T-cell (primary cell): ENCODE measurements at places on chromosomes 4 and X. TPM values are rescaled to one million over a fixed set of nuclear protein-coding genes. Genes with fewer than 3 reads are reported as not detected.

GRCh38 chrX:2325076-2325784 lies 175.5 kb downstream of the DHRSX start:
- peak; percentile 28 for DNase-seq
- H3K4me3 ChIP-seq: peak overlapping the region; percentile 77
- peak overlapping the region; percentile 38 for H3K27ac ChIP-seq
- H3K4me1 ChIP-seq: no peaks in the 10 kb centered on the region
- no peaks in the 10 kb centered on the region for H3K27me3 ChIP-seq

- no peak overlapping the region for H3K4me3 ChIP-seq
- no peaks in the 10 kb centered on the region for H3K36me3 ChIP-seq
- no peaks in the 10 kb centered on the region for H3K4me1 ChIP-seq
- no peaks in the 10 kb centered on the region for H3K27me3 ChIP-seq
- no peak overlapping the region for H3K27ac ChIP-seq
Measured at GRCh38 chrX:130836447-130836846, 66.6 kb downstream of the ENOX2 start.

GRCh38 chrX:136847874-136848273 lies 32.7 kb downstream of the RBMX start:
- peaks cover 4% of the 10 kb centered on the region for H3K36me3 ChIP-seq
- no peaks in the 10 kb centered on the region for H3K4me1 ChIP-seq
- H3K4me3 ChIP-seq: no peak overlapping the region
- no peak overlapping the region for H3K27ac ChIP-seq
- H3K27me3 ChIP-seq: no peaks in the 10 kb centered on the region
- no peak for DNase-seq

DNA sequence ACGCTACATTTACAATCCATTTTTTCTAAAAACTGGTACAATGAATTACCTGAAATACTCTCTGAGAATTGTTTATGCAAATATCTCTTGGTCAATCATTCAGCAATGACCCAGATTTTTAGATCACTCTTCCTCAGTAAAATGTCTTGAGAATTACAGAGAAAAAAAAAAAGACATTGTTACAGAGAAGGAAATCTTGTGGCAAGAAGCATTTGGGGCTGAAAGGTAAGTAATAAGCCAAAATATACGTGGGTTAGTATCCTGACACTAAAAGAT lies 19.6 kb upstream of the TET2 start:
- no peak overlapping the region for H3K27ac ChIP-seq
- no peaks in the 10 kb centered on the region for H3K4me1 ChIP-seq
- DNase-seq: no peak
- no peaks in the 10 kb centered on the region for H3K36me3 ChIP-seq

GRCh38 chr4:63708661-63709060 lies 700.6 kb downstream of the TECRL start:
- no peak overlapping the region for H3K27ac ChIP-seq
- no peak overlapping the region for H3K4me3 ChIP-seq
- H3K4me1 ChIP-seq: no peaks in the 10 kb centered on the region
- no peaks in the 10 kb centered on the region for H3K36me3 ChIP-seq
- no peaks in the 10 kb centered on the region for H3K27me3 ChIP-seq

- DNase-seq: no peak
- no peak overlapping the region for H3K27ac ChIP-seq
- H3K36me3 ChIP-seq: no peaks in the 10 kb centered on the region
- H3K27me3 ChIP-seq: no peaks in the 10 kb centered on the region
- H3K4me1 ChIP-seq: no peaks in the 10 kb centered on the region
Measured at GRCh38 chr4:135575041-135575440, 1373.5 kb upstream of the PABPC4L start.

GRCh38 chrX:44291468-44292092 lies 51.9 kb downstream of the EFHC2 start:
- no peak for DNase-seq
- H3K36me3 ChIP-seq: no peaks in the 10 kb centered on the region
- no peaks in the 10 kb centered on the region for H3K27me3 ChIP-seq

DNA sequence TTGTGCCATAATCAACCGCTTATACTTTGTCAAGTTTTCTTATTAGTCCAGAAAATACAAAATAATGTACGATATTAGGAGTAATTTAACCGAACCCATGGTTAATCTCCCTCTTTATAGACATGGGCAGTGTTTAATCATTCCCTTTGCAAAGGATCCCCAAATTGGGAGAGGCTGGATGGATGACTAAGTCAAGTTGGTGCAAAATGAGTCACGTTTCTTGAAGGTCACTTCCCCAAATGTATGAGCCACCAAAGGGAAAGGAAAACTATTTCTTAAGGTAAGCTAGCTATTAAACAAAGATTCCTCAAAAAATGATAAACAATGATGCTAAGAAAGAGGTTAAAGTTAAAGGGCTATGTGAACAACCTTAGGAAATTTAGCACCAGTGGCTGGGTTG lies 17.5 kb downstream of the MAML3 start:
- peaks cover 3% of the 10 kb centered on the region for H3K27me3 ChIP-seq
- DNase-seq: no peak
- H3K4me3 ChIP-seq: no peak overlapping the region
- H3K36me3 ChIP-seq: no peaks in the 10 kb centered on the region
- H3K27ac ChIP-seq: no peak overlapping the region
- H3K4me1 ChIP-seq: peaks cover 26% of the 10 kb centered on the region

DNA sequence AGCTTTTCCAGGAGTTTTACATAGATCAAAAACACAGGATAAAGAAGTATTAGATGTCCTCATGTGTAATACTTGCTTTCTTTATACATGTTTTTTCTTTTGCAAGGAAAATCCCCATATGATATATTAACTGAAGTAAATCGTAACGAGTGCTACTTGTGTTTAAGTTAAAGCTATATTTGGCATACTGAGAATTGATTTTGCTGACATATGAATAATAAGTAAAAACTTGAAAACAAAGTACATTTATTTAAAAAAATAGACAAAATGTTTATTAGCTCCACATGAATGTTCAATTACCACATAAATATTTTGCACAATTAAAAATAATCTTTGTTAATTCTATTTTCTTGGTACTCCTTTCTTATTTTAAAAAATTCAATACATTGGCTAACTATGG lies 884.7 kb downstream of the FSTL5 start:
- H3K36me3 ChIP-seq: no peaks in the 10 kb centered on the region
- no peaks in the 10 kb centered on the region for H3K4me1 ChIP-seq
- no peaks in the 10 kb centered on the region for H3K27me3 ChIP-seq
- DNase-seq: no peak

DNA sequence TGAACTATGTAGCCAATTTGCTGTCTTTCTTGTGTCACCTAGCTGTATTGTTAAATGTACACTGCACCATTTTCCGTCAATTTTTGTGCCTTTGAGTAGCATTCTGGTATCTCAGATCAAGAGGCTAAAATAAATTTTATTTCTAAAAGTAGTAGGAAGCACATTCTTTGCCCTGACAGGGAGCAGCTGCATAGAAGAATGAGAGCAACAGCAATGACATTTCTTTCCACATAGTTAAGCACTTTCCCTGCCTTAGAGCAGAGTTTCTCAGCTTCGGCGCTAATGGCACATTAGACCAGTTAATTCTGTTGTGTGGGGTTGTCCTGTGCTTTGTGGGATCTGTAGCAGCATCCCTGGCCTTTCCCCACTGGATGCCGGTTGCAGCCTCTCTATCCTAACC lies 173.9 kb downstream of the CHIC2 start:
- H3K4me3 ChIP-seq: no peak overlapping the region
- H3K4me1 ChIP-seq: no peaks in the 10 kb centered on the region
- peaks cover 3% of the 10 kb centered on the region for H3K27me3 ChIP-seq
- H3K36me3 ChIP-seq: no peaks in the 10 kb centered on the region
- no peak for DNase-seq
- no peak overlapping the region for H3K27ac ChIP-seq

DNA sequence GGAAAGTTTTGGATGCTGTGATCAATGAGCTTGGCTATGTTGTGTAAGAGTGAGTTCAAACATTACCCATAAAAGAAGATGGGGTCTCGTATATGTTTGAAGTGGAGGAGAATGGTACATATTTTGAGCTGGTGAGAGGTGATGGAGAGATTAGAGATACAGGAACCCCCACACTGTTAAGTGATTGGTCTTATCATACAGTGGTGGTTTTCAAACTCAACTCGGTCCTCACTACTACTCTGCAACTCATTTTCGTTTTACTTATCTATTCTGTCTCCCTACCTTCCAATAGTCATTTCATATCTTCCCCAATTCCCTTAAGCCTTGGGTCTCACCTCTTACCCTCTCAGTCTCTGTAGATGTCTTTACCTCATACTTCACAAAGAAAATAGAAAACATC lies 16.4 kb upstream of the TNIP3 start:
- H3K36me3 ChIP-seq: no peaks in the 10 kb centered on the region
- DNase-seq: no peak
- H3K4me1 ChIP-seq: peaks cover 68% of the 10 kb centered on the region
- peak overlapping the region; percentile 12 for H3K4me3 ChIP-seq

DNA sequence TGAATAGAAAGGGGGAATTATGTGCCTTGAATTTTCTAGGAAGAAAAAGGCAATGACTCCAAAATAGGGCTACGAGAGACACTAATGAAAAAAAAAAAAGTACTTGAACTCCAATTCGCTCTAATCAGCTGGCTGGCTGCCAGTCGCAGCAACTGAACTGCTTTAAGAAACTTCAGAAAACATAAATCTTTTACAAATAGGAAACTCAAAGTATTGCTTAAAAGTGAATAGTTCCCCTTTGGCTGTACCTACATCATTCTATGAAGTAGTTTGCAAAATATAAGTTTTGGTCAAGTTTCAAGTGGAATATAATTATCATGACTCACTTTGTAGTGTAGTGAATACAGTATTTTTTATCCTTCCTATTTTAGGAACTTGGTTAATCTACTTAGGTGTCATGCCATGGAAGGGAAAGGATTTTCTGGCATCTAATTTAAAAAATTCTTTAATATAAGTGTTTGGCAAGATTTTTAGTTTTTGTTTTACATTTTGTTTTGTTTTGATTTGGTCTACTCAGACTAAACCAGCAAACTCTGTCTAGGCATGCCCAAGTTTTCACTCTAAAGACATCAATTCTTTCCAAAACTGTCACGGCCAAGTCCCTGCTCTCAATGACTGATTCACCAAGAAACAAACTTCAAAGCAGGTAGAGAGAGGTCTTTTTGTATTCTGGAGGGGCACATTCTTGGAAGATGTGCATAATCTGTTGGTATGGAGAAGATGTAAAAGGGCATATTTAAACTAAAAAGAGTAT lies 382.4 kb upstream of the GALNT7 start:
- DNase-seq: no peak
- no peak overlapping the region for H3K27ac ChIP-seq
- H3K27me3 ChIP-seq: no peaks in the 10 kb centered on the region
- no peak overlapping the region for H3K4me3 ChIP-seq
- no peaks in the 10 kb centered on the region for H3K36me3 ChIP-seq

- H3K36me3 ChIP-seq: no peaks in the 10 kb centered on the region
- no peak for DNase-seq
- no peaks in the 10 kb centered on the region for H3K27me3 ChIP-seq
- no peaks in the 10 kb centered on the region for H3K4me1 ChIP-seq
- no peak overlapping the region for H3K27ac ChIP-seq
- no peak overlapping the region for H3K4me3 ChIP-seq
Measured at GRCh38 chrX:5681159-5681558, 547.5 kb downstream of the NLGN4X start.

DNA sequence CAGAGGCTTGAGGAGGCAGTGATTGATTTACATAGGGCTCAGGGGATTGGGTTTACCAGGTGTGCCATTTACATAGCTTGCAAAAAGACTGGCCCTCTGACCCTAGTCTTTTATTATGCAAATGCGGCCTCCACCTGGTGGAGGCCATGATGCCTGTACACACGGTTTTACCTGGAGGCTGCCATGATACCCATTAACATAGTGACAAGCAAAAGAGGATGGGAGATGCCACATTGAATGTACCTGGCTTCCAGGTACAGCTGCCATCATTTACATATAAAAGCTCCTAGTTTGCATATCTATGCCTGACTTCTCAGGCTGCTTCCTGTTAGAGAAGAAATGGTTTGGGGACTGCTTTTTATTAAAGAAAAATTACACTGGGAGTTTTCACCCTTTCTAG lies 72.0 kb downstream of the NEXMIF start:
- H3K4me3 ChIP-seq: no peak overlapping the region
- no peaks in the 10 kb centered on the region for H3K4me1 ChIP-seq
- no peaks in the 10 kb centered on the region for H3K36me3 ChIP-seq
- H3K27ac ChIP-seq: no peak overlapping the region
- no peak for DNase-seq

DNA sequence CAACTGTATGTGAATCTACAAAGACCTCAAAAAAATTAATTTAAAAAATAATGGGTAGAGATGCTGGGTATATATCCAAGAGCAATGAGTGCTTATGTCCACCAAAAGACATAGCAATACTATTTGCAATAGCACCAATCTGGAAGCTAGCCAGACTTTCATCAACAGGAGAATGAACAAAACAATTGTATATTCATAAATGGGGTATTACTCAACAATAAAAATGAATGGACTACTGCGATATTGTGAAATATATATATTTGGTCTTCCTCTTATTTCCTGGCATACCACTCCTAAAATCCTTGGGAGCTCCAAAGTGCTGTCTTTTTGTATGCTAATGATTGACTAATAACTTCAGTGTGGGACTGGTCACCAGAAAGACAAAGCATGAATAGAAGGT lies 77.5 kb downstream of the MSN start:
- H3K27ac ChIP-seq: peak overlapping the region; percentile 34
- DNase-seq: no peak
- H3K4me3 ChIP-seq: no peak overlapping the region
- H3K4me1 ChIP-seq: no peaks in the 10 kb centered on the region
- H3K36me3 ChIP-seq: peaks cover 20% of the 10 kb centered on the region

DNA sequence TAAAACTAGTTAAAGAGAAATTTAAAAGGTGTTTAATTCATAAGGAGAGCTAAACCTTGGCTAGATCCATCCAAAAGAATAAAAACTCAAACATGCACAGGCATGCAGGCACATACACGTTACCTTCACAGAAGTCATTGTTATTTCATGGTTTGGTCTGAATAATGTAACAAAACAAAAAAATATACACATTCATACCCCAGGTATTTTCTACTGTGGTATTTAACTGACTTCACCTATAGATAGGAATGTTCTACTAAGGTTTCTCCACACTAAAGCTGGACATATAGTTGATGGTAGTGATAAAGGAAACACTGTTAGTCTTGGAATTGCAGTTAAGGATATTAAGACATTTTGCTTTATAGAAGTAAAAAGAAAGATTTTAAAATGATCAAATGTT lies 283.6 kb upstream of the PCDH10 start:
- no peak overlapping the region for H3K4me3 ChIP-seq
- H3K27ac ChIP-seq: no peak overlapping the region
- H3K27me3 ChIP-seq: no peaks in the 10 kb centered on the region
- no peak for DNase-seq
- H3K4me1 ChIP-seq: no peaks in the 10 kb centered on the region
- no peaks in the 10 kb centered on the region for H3K36me3 ChIP-seq

GRCh38 chr4:152536545-152537182 lies 772 bp upstream of the FBXW7 start:
- peaks cover 34% of the 10 kb centered on the region for H3K4me1 ChIP-seq
- peak; percentile 72 for DNase-seq
- peak overlapping the region; percentile 88 for H3K4me3 ChIP-seq
- H3K27me3 ChIP-seq: no peaks in the 10 kb centered on the region
- H3K36me3 ChIP-seq: peaks cover 14% of the 10 kb centered on the region
- peak overlapping the region; percentile 95 for H3K27ac ChIP-seq

Gene UCHL1
- total RNA-seq: not detected

Gene FOXP3
- total RNA-seq: 30.1 TPM

Gene SYTL5
- not detected for total RNA-seq

Gene PDE6B
- 14.2 TPM for total RNA-seq

Gene IGFBP7
- total RNA-seq: 1.9 TPM

Gene CT45A10
- total RNA-seq: not detected

Gene H2BW2
- not detected for total RNA-seq

Gene PWWP3B
- 0.07 TPM for total RNA-seq

Gene SCLT1
- 25.8 TPM for total RNA-seq
